ENCODE measurements at places on chromosomes 7 and 10.

DNA sequence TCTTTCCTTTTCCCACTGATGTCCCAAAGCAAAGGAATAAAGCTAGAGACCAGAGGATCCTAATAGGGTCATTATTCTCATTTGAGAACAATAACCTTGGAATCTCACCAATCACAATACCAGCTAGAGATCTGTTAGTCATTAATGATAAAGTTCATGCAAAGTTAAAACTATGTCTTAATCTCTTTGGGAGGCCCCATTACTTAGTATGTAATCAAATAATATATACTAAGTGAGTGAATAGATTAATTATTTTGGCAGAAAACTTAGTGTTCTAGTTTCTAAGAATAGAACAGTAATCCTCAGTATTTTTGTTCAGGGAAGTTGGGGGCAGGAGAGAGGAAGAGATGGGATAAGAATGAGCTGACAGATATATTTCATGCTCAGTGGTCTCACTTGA lies 227.2 kb downstream of the MTERF1 start:
- DNase-seq: no peak

DNA sequence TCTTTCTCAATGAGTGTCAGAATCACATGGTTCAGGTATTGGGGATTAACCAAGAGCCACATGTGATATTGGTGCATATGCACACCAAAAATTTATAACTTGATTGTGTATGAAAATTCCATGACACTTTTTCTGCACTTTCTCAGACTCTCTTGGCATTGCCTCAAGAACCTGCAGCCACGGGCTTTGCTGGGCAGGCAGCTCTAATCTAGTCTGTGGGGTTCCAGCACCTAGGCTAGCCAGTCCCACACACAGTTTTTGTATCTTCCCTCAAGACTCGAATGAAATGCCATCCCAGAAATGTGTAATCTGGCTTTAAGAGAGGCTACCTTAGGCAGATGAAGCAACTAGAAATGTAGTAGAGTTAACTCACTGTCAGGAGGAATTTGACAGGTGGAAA lies 21.7 kb downstream of the STARD3NL start:
- no peak for DNase-seq

GRCh38 chr7:141679014-141679413 lies 23.0 kb downstream of the DENND11 start:
- no peak for DNase-seq

GRCh38 chr7:142469696-142470543 lies 212.1 kb upstream of the PRSS58 start:
- DNase-seq: no peak

- DNase-seq: no peak
Observed at GRCh38 chr10:97291357-97292096, 910 bp downstream of the ARHGAP19 start.

GRCh38 chr10:123043409-123043925 lies 34.7 kb downstream of the ACADSB start:
- DNase-seq: no peak

GRCh38 chr10:10946801-10947200 lies 70.9 kb upstream of the CELF2 start:
- no peak for DNase-seq

DNA sequence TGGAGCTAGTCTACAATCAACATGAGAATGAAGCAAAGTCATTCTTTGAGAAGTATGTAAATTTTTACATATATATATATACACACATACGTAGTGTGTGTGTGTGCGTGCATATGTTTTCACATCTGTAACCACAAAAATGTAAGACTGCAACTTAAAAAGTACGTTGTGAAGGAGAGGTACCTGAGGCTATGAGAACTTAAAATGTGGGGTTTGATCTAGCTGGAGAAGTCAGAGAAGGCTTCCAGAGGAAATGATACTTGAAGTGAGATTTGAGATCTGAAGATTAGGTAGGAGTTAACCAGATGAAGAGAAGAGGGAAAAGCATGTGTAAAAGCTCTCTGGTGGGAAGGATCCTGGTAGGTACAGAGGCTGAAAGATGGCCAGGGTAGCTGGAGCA lies 5.8 kb downstream of the TAF5 start:
- no peak for DNase-seq

GRCh38 chr7:2545746-2546425 lies 9.4 kb downstream of the BRAT1 start:
- DNase-seq: no peak
